PC-9 (cell line): ENCODE measurements at places on chromosomes 4 and X. TPM values are rescaled to one million over a fixed set of nuclear protein-coding genes. Genes with fewer than 3 reads are reported as not detected.

GRCh38 chrX:153830640-153831428, 490 bp upstream of the PDZD4 start:
- no peak for DNase-seq

DNA sequence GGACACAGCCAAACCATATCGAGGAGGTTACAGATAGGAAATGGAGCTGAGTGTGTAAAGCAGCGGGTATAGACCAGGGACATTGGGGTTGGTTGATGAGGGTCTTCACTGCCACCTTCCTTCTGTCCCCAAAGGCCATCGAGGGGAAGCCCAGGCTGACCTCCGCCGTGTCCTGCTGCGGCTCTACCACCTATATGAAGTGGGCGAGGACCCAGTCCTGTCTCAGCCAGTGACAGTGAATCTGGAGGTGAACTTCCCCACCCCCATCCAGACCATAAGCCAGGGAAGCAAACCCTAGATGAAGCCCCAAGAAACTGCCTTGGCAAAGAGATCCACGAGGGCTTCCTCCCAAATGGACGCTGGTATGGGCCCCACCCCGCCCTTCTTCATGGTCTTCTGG, 23.2 kb upstream of the MRFAP1 start:
- no peak for DNase-seq

- DNase-seq = no peak
These were observed 219.7 kb upstream of the ETNPPL start for GRCh38 chr4:108982402-108983185.

DNA sequence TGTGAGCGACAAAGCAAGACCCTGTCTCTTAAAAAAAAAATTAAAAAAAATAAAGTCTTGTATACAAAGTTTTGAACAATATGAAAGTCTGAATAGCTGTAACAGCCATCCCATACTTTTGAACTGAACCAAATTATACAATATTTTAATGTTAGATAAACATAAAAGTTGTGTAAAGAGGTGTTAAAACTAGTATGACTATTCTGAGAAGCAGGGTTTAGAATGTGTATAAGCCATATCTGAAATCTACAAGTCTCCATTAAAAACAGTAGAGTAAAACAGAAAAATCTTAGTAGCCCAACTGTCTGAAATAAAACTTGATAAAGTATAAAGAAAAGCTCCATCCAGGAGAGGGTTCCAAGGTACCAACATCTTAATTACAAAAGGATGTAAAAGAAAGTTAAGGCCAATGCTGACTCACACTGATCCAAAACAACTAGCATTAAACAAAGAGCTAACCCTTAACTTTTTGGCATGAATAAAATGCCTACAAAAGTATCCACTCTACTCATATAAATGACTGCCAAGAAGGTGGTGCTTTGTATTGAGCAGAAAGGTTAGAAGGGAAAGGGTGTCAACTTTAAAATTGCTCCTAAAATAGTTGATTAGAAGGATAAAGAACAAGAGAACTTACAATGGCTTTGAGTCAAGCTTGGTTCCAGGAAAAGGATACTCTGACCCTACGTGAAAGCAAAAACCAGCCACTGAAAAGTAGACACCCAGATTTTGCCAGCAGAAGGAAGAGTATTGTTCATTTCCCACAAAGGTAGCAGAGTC, 18.5 kb downstream of the CNOT6L start:
- no peak for DNase-seq

Gene HPRT1
- 49.4 and 61.7 TPM in 2 replicates for total RNA-seq

Gene NPY5R
- total RNA-seq = not detected in 2 replicates

Gene ANXA10
- total RNA-seq = 1.1 and 3.0 TPM in 2 replicates

Gene MFAP3L
- total RNA-seq = 6.2 and 6.9 TPM in 2 replicates
